Stimulated activated CD4-positive, alpha-beta T cell treated with anti-CD3 and anti-CD28 coated beads, Interleukin-1b, Interleukin-23, amount 100 ng/mL, for 1 hour (primary cell): ENCODE measurements at places on chromosomes 11 and 22.

DNA sequence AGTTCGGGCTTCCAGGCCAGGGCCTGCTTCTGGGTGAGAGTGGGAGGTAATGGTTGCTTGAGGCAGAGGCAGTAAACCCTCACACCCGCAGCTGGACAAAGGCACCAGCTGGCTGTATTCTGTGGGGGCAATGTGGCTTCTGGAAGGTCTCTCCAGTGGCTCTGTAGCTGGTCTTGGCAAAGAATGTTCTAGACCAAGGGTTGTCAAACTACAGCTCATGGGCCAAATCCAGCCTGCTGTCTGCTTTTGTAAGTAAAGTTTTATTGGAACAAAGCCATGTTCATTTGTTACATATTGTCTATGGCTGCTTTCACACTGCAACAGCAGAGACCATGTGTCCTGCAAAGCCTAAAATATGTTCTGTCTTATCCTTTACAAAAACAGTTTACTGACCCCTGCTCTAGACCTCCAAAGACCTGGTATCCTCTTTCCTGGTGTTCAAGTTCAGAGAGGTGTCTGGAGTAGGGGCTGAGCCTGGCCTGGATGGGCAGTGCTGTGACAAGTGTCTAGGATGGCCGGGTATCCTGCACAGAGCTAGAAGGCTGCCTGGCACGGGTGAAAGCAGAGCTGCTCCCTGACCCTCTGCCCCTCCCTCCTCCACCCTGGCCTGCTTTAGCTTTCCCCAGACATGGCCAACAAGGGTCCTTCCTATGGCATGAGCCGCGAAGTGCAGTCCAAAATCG lies 3.4 kb downstream of the TAGLN start:
- DNase-seq, result no peak

DNA sequence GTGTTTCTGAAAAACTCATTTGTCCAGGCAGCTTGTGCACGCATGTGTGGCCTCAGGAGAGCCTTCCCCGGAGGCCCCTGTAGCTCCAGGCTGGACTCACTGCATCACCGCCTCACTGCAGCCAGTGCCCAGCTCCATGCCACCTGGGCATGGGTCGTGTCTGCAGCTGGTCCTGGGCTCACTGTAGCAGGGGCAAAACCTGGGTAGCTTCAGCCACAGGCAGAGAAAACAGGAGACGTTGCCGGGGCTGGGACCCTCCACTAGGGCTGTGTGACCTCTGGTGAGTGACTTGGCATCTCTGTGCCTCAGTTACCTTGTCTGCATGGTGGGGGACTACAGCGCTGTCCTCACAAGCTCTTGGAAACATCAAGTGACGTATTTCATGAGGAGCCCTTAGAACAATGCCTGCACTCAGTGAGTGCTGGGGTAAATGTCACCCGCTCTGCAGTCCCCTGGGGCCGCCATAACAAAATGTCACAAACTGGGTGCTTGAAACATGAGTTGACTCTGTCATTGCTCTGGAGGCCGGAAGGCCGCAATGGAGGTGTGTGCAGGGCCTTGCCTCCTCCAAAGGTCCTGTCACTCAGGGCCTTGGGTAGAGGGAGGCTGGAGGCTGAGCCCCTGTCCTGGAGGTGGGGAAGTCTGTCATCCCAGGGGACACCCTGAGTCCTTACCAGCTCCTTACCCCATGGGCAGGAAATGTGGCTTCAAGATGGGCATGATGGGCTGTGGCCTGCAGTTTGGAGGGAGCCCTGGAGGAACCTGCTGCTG lies 488.7 kb downstream of the TBC1D22A start:
- DNase-seq, result no peak

GRCh38 chr22:22935546-22936157 lies 48.0 kb downstream of the IGLL5 start:
- DNase-seq, result no peak

GRCh38 chr11:125407046-125407445 lies 89.0 kb downstream of the FEZ1 start:
- no peak for DNase-seq

DNA sequence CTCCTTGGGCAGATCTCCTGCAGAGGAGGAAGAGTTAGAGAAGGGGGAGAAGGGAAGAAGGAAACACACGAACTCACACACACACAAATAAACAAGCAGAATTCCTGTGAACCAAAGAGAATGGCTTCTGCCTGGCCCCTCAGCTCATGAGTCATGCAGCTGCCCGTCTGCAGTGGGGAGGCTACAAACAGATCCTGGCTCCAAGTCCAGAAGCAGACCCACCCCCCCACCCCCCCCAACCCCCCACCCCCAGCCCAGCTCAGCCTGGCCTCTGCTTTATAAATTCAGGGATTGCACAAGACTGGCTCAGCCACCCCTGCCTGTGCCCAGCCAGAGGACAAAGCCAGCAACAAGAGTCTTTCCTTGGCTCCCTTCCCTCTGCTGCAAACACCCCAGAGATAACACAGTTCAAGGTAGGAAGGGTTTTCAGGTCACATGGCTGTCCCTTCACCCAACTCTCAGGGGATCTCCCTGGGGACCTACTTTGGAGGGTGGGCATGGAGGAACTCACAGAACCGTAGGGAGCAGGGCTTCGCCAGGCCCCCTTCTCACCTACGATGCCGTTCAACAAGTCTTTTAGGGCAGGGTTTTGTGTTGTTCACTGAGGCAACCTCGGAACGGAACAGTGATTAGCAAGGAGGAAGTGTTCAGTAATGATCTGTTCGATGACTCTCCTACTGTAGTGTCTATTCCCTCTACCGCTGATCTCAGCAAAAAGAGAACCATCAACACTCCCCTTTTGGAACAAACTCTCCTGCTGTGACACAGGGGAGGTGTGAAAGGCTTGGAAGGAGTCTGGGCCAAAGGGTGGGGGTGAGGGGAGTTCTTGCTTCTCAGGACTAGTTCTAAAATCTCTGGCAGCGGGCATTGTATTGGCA lies 35.5 kb downstream of the RPL27A start:
- DNase-seq, result no peak

DNA sequence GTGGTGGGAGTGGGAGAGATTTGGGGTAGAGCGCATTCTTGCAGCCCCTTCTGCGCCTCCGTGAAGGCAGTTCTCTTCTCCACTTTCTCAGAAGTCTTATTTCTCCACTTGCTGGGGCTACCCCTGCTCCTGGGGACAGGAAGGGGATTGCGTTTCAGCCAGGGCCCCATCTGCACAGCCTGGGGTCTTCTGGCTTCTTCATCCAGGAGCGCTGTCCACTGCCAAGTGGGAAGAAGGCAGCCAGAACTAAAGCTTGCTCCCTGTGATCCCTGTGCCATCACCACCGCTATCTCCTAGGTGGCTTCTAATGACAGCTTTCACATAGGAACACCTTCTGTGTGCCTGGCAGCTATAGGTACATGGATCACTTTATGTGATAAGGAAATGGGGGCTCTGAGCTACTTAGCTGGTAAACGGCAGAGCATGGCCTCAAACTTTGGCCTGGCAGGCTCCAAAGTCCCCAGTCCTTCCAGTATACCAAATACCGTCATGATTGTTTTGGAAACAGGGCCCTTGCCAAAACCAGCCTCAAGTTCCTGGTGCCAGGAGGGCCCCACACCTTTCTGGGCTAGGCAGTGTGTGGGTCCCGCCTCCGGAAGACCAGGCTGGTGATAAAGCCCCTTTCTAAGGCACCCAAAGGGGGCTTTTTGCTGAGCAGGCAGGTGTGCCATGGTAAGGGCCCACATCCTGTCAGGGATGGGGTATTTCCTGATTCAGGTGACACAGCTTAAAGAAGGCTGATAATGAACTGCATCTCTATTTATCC lies 60.4 kb upstream of the PAX6 start:
- DNase-seq, result no peak
